Cardiac muscle cell (in vitro differentiated cells and primary cell): ENCODE measurements at places on chromosomes 13 and 19.

DNA sequence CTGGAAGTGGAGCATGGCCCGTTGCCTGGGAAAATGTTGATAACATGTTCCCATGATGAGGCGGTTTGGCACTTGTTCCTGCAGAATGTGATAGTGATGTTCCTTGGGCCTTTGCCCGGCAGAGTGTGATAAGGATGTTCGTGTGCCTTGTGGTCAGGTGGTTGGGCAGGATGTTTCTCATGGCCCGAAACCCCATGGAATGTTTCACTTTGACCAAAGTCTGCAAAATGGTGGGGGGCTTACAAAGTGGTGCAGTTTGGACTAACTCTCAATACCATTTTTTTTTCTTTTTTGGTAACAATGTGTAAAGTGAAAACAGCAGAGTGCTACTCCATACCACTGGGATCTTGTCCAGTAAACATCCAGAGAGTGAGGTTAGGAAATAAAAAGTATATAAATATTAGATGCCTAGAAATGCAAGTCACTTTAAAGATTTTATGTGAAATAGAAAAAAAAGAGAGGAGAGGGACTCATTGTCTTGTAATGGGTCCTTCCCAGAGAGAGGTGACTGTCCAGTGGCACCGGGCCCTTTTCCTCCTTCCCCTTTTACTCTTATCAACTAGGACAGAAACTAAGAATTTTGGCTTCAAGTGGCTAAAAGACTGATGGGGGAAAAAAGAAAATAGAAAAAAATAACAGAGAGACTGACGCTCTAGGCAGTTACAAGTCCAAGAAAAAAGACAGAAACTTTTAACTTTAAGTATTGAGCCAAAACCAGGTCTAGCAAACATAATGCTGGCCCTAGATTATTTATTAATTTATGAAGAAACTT is 5.7 kb downstream of the FPR3 start:
- DNase-seq, result no peak

- peak; percentile 28 for DNase-seq
Measured at GRCh38 chr13:73741111-73741510, 393.1 kb downstream of the KLF12 start.

DNA sequence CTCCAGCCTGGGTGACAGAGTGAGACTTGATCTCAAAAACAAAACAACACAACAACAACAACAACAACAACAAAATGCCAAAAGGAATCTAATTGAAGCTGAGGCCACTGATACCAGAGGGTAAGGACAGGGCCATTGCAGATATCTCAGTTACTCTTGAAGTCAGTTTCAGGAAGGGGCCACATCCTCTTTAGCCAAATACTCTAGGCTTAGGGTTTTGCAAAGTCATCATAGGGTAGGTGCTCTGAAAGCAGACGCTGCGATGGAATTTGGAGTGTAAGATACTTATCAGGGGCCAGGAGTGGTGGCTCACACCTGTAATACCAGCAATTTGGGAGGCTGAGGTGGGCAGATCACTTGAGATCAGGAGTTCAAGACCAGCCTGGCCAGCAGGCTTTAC is 46.6 kb upstream of the UBAC2 start:
- no peak for DNase-seq

GRCh38 chr19:38318660-38319059 is 985 bp upstream of the KCNK6 start:
- DNase-seq, result peak; percentile 62

DNA sequence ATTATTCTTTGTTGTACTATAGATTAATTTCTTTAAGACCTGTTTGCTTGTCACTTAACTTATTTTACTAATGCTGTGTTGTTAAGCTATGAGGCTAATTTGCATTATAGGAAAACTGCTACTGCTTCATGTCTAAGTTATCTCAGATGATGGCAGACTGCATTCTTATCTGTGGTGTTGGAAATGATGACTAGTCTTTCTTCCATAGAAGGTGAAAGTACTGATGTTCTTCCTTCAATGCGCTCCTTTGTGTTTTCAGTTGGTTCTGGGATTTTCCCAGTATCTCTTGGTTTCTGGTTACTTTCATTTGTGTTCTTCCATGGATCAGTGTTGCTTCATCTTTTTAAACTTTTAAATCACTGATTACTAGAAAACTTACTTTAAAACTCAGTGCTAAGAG is 46.9 kb downstream of the TPP2 start:
- DNase-seq, result no peak

GRCh38 chr19:16457195-16457953 is 14.4 kb downstream of the EPS15L1 start:
- DNase-seq, result peak; percentile 67

DNA sequence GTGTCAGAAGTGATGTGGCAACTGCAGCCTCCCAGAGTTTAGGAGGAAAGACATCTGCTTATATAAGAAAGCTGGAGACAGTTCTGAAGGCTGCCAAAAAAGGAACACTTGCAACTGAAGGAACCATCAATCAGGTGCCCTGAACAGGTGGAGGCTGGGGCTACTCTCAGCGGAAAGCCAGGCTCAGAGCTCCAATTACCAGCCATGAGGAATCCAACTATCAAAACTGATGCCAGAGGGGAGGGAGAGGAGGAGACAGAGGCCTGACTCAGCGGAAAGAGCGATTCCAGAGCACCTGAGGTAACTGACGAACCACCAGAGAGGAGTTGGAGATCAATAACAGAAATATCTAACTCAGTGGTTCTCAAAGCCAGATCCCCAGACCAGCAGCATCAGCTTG is 24.3 kb downstream of the LEUTX start:
- DNase-seq, result no peak

GRCh38 chr19:49793561-49793840 is 19.6 kb downstream of the FUZ start:
- no peak for DNase-seq

GRCh38 chr19:55212447-55212846 is 3.1 kb upstream of the PTPRH start:
- no peak for DNase-seq

- DNase-seq, result no peak
Measured at GRCh38 chr13:35554972-35555623, 78.6 kb upstream of the MAB21L1 start.

- peak; percentile 89 for DNase-seq
Measured at GRCh38 chr13:30905932-30906383, at the start of gene MEDAG. Gene MEDAG, plus strand, starts transcription at chr13:30906271. Its CDS starts 245 bp downstream, at chr13:30906516.

DNA sequence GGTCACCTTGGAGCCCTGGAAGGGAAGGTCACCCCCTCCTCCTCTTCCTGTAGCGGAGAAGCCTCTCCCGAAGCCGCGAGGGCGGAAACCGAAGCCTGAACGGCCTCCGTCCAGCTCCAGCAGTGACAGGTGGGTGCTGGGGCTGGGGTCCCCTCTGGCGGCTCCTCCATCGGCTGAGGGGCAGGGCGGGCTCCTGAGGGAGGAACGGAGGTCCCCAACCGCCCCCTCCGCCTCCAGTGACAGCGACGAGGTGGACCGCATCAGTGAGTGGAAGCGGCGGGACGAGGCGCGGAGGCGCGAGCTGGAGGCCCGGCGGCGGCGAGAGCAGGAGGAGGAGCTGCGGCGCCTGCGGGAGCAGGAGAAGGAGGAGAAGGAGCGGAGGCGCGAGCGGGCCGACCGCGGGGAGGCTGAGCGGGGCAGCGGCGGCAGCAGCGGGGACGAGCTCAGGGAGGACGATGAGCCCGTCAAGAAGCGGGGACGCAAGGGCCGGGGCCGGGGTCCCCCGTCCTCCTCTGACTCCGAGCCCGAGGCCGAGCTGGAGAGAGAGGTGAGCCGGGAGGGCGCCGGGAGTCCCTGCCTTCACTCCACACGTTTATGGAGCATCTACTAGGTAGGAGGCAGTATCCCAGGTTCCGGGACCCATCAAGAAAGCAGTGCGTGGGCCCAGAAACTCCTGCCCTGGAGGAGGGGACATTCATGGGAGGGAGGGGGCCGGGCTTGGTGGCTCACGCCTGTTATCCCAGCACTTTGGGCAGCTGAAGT is 22.0 kb downstream of the HDGFL2 start:
- no peak for DNase-seq

- DNase-seq, result no peak
Measured at GRCh38 chr19:48044561-48044960, 682 bp upstream of the CABP5 start.

DNA sequence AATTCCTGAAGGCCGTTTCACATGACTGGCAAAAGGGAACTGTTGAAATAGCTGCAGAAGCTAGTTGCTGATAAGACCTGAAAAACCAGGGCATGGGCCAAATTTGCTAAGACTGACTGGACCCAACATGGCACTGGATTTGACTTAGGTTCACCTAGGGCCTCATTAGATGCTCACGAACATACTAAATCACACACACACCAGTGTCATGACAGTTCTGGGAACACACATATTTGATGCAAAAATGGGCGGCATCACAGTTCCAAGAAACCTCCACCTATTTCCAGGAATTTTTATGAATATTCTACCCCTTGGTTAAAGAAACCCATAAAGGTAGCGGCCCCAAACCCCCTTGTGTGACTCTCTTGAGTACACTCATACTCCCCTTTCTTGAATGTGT is 99.6 kb upstream of the OBI1 start:
- DNase-seq, result no peak

DNA sequence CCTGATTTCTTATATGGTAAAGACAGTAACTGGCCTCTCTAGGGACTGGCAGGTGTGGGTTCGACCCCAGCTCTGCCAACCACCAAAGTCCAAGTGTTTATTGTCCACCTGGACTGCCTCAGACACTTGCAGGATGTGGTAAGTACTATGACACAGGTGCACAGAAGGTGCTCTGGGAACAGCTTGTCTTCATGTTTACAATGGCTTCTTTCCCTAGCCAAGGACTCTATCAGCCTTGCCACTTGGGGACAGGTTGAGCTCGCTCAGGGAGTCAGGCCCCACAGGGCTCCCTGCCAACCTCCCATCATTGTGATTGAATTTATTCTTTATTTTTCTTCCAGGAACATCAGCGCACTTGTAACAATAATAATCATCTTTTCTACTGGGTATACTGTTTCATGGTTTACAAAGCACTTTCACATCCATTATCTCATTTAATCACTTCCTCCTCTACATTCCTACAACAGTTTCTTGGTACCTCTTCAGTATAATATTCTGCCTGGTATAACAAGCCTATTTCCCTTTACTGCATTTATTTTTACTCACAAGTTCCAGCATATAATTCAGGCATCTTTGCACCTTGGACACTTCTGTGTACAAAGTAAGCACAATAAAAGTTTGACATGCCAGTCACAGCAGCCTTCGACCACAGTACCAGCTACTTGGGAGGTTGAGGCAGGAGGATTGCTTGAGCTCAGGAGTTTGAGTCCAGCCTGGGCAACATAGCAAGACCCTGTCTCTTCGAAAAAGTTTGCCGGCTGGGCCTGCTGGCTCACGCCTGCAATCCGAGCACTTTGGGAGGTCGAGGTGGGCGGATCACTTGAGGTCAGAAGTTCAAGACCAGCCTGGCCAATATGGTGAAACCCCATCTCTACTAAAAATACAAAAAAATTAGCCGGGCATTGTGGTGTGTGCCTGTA is 24.2 kb upstream of the GATAD2A start:
- no peak for DNase-seq

DNA sequence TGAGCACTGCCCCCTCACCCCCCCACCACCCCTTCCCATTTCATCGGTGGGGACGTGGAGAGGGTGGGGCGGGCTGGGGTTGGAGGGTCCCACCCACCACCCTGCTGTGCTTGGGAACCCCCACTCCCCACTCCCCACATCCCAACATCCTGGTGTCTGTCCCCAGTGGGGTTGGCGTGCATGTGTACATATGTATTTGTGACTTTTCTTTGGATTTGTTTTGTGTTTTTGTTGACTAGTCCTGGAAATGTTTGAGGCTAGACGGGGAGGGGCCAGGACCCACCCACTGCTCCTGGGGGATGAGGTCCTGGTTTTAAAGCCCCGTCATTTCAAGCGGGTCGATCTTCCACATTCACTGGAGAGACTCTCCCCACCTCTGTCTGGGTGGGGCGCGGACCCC is 3.0 kb upstream of the TEKTIP1 start:
- DNase-seq, result no peak

DNA sequence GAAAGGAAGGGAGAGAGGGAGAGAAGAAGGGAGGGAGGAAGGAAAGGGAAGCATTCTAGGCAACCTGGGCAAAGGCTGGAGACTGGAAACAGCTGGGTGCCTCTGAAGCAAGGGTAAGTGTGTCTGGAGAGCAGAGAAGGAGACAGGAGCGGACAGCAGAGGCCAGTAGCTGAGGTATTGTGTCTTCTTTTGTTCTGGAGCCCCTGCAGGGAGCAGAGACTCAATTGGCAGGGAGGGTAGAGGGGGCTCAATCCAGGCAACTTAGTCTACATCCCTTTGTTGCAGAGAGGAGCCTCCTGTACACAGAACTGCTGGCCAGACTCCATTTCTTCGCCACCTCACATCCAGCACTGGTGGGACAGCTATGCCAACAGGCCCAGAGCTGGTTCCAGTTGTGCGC is 53.2 kb downstream of the NWD1 start:
- no peak for DNase-seq

DNA sequence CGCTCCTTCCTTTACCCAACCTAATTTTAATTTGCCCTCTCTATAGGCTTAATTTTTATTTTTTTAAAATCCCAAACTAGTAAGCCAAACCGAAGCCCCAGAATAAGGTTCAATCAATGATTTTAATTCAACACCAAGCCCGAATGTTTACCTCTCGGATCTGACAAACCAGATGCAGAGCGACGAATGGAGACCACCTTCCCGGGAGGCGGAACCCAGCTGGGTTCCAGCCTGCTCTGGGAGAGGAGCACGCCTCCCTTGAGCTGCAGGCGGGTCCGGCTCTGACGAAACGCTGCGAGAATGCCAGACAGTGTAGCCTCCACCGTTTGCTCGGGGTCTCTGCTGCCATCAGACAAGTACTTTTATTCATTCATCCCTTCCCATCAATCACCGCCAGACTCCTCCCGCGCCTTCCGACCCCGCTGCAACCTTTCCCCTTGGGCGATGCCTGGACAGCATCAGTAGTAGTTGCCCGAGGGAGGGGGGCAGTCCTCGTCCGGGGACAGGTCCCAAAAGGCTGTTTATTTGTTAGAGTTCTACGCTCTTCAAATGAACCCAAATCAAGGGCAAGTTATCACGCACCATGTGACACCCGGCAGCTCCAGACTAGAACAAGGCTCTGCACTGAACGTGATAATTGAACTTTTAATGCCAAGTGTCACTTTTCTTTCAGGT is 752 bp upstream of the EDNRB start:
- peak; percentile 61 for DNase-seq

DNA sequence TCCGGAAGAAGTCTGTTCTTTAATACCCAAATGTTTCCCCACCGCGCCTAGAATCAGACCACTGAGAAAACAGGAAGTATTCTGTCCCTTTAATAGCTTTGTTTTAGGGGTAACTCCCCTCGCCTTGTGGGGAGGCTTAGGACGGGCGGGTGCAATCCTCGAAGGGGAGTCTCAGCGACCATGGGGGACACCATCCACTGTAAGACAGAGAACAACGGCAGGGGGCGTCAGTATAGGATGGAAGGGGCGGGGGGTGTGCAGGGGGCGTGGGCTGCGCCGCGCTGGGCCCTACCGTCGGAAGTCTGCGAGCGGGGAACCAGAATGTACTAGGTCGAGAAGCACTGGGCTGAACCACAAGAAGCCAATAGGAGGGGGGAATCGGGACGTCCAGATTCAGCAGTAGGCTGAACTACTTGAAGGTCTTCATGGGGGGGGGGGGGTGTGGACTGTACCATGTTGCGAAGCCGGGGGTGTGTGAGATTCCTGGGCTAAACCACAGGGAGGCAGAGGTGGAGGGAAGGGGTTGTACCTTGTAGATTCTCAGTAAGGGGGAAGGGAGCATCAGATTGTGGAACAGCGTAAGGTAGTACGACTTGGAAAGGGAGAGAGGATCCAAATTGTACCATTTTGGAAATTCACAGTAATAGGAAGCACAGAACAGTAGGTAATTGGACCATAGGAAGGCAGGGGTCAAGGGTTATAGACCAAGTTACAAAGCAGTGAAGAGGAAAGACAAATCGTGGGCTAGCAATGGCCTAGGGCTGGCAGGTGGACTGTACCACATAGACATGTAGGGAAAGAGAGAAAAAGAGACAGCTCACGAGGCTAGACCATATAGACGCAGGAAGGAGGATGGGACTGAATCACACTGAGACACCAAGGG is 1.0 kb upstream of the DBP start:
- peak; percentile 99 for DNase-seq
